Epithelial cell of prostate (primary cell): ENCODE measurements at places on chromosomes 2 and 18.
A peak's percentile ranks its signal among the peaks of the same experiment; 100 is the strongest.

DNA sequence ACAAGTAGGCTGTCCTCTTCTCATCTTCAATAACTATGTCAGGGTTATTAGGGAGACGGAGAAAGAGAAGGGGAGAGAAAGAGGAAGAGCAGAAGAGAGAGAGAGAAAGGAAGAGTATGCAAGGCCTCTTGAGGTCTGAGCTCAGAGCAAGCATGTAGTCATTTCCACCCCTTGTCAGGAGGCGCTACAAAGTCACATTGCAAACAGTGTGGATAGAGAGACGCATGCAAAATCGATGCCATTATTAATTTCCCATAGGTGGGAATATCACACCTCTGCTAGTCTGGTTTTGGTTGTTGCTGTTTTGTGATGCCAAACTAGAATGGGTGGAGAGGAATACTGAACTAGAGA, 24.2 kb upstream of the SERPINE2 start:
- DNase-seq = no peak

GRCh38 chr2:216643986-216644659, 10.9 kb downstream of the IGFBP2 start:
- no peak for DNase-seq

- peak; percentile 69 for DNase-seq
Measured at GRCh38 chr2:216006164-216006663, 7.1 kb downstream of the MREG start.

DNA sequence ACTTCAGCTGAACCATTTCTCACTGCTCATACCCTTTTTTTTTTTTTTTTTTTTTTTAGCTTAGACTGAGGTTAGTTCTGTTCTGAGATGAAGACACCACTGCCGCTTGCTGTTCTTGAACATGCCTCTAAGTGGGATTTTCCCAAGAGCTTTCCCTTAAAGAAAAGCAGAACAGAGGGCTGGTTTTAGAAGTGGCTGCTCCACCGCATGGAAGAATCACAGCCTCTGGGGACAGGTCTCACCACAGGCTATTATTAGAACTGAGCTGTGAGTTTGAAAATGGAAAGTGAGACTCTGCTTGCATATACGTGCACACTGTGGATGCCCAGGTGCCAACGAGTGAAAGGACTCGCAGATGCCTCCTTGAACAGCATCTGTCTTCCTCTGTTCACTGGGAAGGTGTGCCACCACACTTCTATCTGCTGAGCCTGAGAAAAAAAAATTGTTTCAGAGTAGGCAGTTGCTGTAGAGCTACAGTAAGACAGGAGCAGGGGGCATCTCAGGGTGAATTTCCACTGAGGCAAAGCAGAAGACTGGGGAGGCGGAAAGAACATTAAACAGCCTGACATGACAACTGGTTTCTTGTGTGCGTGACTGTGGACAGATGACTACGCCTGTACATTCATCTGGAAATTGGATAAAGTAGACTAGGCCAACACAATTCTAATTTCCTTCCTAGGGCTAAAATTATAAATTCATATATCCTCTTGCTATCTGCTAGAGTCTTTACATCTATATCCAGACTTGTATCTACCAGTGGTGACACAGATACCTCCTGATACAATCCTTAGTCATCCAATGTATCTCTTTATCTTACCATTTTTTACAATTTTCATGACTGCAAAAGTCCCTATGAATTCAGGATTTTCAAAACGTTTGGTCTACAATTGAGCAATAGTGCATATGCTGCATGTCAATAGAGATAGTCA, 1045.7 kb upstream of the CELF4 start:
- DNase-seq = no peak

DNA sequence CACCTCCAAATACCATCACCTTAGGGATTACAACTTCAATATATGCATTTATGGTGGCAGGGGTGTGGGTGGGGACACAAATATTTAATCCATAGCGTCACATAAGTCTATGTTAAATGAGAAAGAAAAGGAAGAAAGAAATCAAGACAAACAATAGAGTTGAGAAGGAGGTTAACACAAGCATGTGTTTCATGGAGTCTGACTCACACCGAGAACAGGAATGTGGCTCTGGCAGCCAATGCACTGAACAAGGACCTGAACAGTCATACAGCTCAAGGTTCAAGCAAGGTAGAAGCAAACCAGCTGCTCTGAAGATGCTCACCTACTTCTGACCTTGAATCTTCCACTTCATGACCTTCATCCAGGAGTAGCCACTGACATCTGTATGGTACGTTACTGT, 36.2 kb upstream of the LPIN1 start:
- peak; percentile 71 for DNase-seq

DNA sequence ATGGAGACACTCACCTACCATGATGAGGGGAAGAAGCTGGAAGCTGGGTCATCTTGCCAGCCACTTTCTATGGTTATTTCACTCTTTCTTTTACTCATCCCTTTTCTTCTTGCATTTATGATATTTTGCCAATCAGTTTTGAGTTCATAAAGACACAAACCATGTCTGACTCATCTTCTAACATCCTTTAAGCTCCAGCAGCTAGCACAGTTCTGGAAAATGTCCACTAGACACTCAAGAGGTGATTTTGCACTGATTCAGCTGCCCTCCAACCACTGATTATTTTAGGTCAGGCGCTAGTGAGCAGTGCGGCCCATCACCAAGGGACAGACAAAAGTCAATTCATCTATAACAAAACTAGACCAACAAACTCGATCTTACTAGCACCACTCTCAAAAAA, 537.1 kb upstream of the ID2 start:
- no peak for DNase-seq
